Stimulated activated CD8-positive, alpha-beta memory T cell treated with anti-CD3 and anti-CD28 coated beads, Interleukin-7, amount 100 ng/mL, for 48 hours (primary cell): ENCODE measurements at places on chromosomes 3 and 15.

DNA sequence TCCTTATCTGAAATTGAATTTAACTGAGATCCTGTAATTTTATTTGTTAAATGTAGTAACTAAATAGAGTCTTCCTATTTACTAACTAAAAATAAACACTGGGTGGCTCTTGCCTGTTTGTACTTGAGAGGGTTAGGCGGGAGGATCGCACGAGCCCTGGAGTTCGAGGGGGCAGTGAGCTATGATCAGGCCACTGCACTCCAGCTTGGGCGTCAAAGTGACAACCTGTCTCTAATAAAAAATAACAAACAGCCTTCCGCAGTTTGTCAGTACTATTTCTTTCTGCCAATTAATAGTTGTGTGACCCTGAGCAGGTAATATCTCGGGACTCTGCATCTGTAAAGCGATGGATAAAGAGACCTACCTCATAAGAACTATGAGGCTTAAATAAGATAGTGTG, 768 bp upstream of the PDE12 start:
- no peak for DNase-seq

DNA sequence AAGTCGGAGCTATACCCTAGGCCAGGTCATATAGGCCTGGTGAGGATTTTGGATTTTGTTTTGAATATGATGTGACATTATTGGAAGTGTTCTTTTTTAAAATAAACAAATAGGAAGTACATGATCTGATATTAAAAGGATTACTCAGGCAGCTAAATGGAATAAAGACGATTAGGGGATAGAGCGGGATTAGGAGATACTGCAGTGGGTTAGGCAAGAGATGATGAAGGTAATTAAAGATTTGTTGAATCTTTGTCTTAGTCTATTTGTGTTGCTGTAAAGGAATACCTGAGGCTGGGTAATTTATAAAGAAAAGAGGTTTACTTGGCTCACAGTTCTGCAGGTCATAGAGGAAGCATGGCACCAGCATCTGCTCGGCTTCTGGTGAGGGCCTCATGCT, 21.3 kb downstream of the KIF15 start:
- DNase-seq, result no peak

- no peak for DNase-seq
Measured at GRCh38 chr15:90159213-90159612, 41.9 kb upstream of the SEMA4B start.

DNA sequence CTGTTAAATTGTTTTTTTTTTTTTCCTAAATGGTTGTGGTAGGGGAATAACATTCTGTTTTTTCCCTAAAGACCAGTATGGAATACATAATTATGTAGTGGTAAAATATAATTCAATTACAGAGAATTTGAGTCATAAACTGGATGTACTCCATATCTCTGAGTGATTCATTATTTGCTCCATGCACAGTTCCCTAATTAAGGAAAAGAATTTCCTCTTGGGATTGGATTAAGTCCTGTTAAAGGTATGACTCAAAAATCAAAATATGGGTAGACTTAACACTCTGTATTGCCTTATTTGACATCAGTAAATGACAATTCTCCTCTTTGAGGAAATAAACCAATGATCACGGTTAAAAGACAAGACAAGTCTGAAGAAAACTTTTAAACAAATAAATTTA, 78.0 kb upstream of the KCNH8 start:
- no peak for DNase-seq

GRCh38 chr3:197355713-197356112, 57.3 kb upstream of the DLG1 start:
- DNase-seq, result no peak

DNA sequence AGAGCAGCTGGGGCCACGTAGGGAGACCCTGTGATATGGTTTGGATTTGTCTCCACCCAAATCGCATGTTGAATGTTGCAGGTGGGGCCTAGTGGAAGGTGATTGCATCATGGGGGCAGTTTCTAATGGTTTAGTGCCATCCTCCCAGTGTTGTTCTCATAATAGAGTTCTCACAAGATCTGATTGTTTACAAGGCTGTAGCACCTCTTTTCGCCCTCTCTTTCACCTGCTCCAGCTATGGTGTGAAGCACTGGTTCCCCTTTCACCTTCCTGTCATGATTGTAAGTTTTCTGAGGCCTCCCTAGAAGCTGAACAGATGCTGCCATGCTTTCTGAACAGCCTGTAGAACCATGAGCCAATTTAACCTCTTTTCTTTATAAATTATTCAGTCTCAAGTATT, 198.9 kb upstream of the CBLB start:
- no peak for DNase-seq

DNA sequence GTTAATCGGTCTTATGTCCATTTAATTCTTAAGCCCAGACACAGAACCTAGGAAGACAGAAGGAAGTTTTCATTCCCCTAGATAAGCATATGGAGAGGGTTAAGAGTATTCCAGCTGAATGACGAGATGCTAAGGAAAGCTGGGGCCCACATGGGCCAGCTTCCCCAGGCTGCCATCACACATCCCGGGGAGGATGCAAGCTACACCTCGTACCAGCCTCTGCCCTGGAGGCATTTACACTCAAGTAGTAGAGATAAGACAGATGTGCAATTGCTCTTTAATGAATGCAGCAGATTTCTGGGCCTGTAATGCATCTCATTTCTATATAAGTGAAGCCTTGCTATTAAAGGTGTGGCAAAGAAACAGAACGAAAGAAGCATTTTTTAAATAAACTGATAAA, 144.5 kb downstream of the MEX3B start:
- no peak for DNase-seq

GRCh38 chr3:14837186-14837877, 18.6 kb downstream of the FGD5 start:
- no peak for DNase-seq

DNA sequence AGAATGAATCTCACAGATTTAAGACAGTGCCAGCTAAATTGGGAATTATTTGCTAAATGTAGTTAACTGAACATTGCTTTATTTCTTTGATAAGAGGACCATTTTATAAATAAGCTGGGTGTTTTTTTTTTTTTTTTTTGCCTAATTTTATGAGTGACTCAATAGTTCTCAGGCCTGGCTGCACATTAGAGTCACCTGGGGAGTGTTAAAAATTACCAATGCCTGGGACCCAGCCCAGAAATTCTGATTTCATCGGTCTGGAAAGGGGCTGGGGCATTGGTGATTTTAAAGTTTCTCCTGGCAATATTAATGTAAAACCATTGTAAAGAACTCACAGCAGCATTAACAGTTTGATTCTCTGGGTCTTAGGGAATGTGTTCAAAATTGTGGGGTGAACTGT, 51.2 kb upstream of the PHLDB2 start:
- no peak for DNase-seq

- no peak for DNase-seq
Measured at GRCh38 chr3:79039192-79039591, 728.6 kb downstream of the ROBO1 start.

- DNase-seq, result no peak
Measured at GRCh38 chr3:178137831-178138230, 398.4 kb upstream of the KCNMB2 start.

- no peak for DNase-seq
Measured at GRCh38 chr3:62625268-62625667, 249.9 kb downstream of the CADPS start.

DNA sequence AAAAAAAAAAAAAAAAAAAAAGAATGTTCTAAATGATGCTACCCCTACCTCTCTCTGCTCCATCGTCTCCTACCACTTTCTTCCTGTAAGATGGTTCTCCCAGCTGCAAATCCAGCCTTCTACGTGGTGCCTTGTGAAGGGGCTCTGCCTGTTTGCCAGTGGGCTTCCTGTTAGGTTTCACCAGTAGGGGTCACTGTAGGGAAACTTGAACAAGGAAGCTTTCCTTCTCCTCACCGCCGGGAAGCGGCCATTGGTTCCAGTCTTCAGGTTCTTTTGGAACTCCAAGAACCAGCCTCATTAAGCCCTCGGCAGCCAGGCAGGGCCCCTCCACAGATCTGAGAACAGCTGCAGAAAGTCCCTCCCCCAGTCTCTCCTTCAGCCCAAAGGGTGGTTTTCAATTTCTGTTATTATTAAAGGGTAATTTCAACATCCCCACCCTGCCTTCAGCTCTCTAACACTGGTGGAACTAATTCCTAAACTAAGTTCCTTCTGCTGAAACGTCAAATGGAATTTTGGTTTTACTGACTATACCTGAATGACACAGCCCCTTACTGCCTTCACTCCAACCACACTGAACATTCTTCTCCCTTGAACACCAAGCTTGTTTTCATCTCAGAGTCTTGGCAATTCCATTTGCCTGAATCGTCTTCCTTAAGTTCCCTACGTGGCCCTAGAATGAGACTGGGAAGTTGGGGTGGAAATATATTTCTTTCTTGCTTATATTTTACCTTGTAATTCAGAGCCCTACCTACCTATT, 13.5 kb downstream of the MCCC1 start:
- DNase-seq, result no peak

GRCh38 chr3:138875096-138875753, 40.5 kb upstream of the PIK3CB start:
- DNase-seq, result no peak

- no peak for DNase-seq
Measured at GRCh38 chr3:159196359-159196758, 394.5 kb downstream of the MFSD1 start.

DNA sequence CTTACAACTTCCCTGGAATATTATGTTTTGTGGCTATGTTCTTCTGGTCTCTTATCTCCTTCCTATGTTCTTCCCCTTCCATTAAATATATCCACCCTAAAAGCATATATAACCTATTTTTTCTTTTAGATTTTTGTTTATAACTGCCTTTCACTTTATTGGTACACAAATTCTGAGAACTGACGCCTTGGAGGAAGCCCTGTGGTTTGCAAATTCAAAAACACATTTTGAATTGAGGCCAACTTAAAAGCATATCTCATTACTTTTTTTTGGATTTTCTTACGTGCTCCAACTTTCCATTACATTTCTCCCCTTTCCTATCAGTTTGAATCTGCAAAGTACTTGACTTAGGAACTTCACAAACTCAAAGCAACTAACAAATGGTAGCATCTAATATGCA, 15.3 kb upstream of the COLQ start:
- no peak for DNase-seq

DNA sequence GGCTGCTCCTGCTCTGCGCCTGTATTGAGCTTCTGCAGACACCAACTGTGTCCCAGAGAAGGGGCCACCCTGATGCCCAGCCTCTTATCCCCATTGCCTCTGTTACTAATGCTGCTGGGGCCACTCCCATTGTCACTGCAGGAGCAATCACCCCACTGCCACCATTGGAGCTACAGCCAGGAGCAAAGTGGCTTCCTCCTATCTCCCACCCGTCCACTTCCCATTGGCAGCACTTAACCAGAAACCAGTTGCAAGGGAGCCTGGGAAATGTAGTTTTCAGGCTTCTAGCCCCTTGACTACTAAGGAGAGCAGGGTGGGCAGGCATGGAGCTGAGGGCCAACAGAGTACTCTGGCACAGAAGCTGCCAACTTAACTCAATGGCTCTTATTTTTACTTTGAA, 55.9 kb upstream of the KLF13 start:
- DNase-seq, result no peak

DNA sequence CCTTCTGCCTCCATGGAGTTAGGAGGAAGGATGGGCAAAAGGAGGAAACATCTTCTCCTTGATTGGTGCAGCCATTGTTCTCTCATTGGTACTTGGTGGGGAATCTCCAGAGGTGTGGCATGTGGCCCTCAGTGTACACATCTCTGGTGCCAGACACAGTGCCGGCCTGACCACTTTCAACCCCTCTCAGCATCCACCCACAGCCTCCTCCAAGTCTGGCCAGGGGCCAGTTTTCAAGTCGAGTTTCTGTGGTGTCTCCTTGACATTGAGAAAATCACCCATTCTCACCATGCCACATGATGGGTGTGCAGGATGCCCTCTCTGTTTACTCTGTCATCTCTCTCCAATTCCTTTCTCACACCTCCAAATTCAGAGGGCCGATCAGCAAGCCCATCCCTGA, 12.8 kb upstream of the FSIP1 start:
- no peak for DNase-seq

DNA sequence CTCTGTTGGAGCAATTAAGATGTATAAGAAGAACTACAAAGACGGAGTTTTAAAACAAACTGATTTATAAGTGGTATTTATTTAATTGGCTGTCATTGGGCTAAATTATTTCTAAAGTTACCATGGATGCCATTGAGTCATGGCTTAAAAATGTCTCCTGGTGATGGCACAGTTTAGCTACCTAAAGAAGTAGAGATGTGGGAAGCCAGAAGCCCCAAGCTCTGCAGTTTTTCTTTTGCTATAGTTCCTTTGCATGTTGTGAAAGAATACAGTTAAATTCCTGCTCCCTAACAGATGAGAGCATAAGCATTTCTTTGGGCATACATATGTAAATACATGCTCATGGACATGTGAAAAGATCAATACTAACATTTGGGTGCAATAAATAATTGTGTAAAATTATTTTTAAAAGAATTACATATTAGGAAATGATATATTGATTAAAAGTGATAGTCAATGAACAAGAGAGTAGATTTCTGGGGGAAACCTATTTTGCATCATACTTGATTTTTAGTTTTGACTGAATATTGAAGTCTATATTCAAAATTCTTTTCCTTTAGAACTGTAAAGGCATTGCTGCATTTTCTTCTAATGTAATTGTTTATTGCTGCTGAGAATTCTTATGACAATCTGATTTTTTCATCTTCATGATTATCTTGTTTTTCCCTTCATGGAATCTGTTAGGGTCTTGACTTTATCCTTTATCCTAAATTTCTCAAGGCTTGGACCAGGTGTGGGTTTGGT, 2.1 kb downstream of the OPA1 start:
- no peak for DNase-seq

DNA sequence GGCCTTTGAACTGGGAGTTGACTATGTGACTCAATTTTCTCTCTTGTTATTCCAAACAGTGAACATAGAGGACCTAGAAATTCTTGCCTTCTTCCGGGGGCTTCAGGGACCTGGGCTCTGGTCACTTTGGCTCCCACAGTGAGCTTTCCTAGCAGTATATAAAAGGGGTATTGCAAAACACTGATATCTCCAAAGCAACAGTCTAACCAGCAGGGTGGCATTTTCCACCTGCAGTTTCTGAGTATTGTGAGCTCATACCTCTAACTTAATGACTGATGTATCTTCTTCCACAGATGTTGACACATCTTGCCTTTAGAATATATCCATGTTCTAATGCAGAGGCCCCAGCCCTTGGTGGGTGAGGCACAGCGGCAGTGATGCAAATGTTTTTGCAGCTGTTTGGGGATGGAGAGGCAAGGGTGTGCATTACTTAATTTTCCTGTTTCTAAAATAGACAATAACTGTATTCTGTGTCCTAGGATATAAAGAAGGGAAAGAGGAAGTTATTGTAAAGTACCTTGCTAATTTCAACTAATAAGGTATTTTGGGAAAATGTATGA, 45.7 kb upstream of the ADGRG7 start:
- DNase-seq, result no peak

DNA sequence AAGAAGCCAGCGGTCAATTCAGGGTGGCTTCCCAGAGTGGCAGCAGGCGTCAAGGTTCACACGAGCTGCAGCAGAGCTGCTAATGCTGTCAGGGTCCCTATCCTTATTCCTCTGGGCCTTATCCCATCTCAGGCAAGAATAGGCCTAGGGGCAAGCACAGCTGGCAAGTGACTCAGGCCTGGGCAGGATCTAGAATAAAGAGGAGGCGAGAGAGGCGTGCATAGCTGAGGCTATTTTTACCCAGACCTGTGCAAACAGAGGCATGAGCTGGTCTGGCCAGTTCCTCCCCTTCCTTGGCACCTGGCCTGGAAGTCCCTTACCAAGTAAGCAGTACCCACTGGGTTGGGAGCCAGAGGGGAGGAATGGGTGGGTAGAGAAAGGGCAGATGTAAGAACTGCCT, 12.2 kb upstream of the VIPR1 start:
- no peak for DNase-seq
